Choroid plexus epithelial cell (primary cell): ENCODE measurements at places on chromosomes 4 and X.

DNA sequence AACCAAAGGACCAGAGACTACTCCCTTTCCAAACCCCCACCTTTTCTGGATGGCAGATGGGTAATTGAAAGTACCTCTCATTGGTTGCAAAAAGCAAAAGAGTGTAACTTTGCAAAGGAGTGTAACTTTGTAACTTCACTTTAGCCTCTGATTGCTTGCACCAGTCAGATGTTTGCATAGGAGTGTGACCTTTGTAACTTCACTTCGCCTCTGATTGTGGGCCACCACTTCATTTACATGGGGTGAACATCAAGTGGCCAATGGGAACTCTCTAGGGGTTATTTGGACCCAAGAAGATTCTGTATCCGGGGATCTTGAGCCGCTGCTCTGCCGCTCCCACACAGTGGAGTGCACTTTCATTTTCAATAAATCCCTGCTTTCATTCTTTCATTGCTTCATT lies 9.9 kb upstream of the SLC25A43 start:
- DNase-seq, result no peak

- no peak for DNase-seq
Observed at GRCh38 chr4:3376266-3376665, 65.5 kb upstream of the HGFAC start.

- DNase-seq, result peak; percentile 9
Observed at GRCh38 chr4:46946919-46947536, 38.0 kb upstream of the COX7B2 start.

- DNase-seq, result peak; percentile 23
Observed at GRCh38 chrX:21837056-21837455, 2.4 kb upstream of the MBTPS2 start.

DNA sequence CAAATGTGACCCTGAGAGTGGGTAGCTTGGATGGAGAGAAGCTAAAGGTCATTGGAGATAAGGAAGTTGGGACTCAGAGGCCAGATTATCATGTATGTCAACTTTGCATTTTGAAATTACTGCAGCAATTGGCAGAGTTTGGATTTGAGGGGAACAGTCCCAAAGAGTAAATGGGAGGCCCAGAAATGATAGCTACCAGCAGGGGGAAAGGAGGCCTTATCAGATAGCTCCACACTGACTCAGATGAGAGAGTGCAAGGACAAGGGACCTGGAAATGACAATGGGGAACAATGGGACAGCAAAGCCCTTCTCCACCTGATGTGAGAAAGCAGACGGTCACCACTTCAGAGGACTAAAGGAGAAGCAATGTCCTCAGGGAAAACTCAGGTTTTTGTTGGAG lies 201.5 kb upstream of the JADE1 start:
- no peak for DNase-seq

- DNase-seq, result no peak
Observed at GRCh38 chr4:148057984-148058859, 326.3 kb downstream of the ARHGAP10 start.

GRCh38 chrX:16155581-16156096 lies 11.6 kb upstream of the MAGEB17 start:
- no peak for DNase-seq

GRCh38 chr4:5959211-5959982 lies 58.8 kb downstream of the C4orf50 start:
- DNase-seq, result no peak

DNA sequence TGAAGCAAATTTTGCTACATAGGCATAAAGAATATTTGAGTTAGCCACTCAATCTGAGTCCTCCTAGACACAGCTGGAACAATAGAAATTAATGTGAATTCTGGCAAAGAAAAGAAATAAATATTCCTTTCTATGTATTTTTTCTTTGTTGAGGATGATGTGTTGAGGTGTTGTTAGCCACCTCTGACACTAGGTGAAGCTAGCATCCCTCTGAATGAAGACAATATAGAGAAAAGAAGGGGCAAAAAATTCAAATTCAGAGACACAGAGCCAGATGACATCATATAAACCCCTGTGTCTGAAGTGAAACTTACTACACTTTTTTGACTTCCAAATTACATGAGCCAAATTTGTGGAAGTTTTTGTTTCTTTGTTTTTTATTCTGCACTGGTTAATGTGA lies 34.6 kb upstream of the TMPRSS11D start:
- no peak for DNase-seq

GRCh38 chr4:168593399-168593798 lies 96.5 kb downstream of the PALLD start:
- DNase-seq, result peak; percentile 34

- peak; percentile 70 for DNase-seq
Observed at GRCh38 chrX:123884809-123885408, 25.1 kb downstream of the XIAP start.

- DNase-seq, result peak; percentile 44
Observed at GRCh38 chrX:47351706-47352105, 18.7 kb upstream of the ZNF157 start.

GRCh38 chr4:15674926-15675325 lies 6.7 kb upstream of the FAM200B start:
- no peak for DNase-seq

GRCh38 chr4:113960684-113961321 lies 18.6 kb downstream of the ARSJ start:
- no peak for DNase-seq

GRCh38 chrX:14529290-14529989 lies at the start of gene GLRA2:
Gene GLRA2, plus strand, starts transcription at chrX:14529536. Its CDS starts 522 bp downstream, at chrX:14530058.
- peak; percentile 5 for DNase-seq

GRCh38 chr4:57151481-57151880 lies 41.3 kb upstream of the IGFBP7 start:
- no peak for DNase-seq

DNA sequence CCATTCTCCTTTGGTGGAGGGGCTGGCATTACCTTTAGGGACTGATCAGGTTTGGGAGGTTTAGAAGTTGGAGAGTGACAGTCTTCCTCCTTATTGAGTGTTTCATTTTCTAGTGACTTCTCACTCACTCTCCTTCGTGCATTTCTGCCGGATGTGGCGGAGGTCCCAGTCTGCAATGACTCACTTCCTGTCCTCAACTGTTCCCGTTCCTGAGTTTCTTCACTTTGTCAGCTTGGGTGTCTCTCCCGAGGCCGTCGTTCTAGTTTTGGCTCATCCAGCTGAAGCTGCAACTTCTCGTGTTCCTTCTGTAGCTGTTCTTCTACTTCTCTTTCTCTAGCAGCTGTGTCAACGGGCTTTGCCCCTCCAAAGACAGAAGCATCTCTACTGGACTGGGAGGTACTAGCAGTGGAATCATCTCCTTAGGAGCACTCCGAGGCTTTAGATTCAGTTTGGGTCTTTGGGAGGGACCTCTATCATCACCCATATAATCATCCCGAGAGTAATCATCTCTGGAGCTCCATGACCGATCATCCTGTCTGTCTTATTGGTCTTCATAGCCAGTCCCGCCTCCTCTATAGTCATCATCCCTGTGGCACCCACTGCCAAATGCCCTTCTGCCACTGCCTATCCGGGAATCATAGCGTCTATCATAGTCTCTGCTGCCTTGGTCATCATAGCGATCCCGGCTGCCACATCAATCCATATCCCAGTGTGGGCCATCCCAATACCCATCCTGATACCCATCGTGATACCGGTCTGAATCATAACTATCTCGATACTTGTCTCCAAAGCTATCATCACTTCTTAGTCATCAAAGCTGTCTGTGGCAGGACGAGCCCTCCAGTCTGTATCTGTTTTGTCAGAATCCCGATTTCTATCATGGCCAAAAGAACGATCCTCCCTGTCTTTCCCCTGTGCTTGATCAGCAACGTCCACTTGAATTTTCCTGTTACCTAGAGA lies 35.3 kb upstream of the VSIG4 start:
- DNase-seq, result no peak

- DNase-seq, result no peak
Observed at GRCh38 chrX:63661676-63662075, 123.3 kb downstream of the ARHGEF9 start.

GRCh38 chr4:85268961-85269360 lies 206.0 kb upstream of the ARHGAP24 start:
- no peak for DNase-seq

GRCh38 chr4:167985565-167985964 lies 106.8 kb upstream of the ANXA10 start:
- DNase-seq, result no peak

DNA sequence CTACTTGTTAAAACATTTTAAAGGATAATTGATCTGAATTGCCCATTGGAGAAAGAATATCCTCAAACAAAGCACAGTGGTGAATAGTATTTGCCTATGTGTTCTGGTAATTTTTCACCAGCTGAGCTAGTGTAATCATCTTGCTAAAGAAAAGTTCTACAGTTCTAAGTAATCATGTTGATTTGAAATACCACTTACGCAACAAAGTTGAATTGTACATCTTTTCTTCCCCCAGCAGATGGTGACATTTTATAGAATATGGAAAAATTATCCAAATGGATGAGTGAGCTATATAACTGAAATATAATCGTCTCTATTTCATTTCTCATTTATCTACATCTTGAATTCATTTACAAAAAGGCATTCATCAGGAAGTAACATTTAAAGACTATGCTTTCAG lies 9.7 kb upstream of the ZNF674 start:
- DNase-seq, result peak; percentile 61

DNA sequence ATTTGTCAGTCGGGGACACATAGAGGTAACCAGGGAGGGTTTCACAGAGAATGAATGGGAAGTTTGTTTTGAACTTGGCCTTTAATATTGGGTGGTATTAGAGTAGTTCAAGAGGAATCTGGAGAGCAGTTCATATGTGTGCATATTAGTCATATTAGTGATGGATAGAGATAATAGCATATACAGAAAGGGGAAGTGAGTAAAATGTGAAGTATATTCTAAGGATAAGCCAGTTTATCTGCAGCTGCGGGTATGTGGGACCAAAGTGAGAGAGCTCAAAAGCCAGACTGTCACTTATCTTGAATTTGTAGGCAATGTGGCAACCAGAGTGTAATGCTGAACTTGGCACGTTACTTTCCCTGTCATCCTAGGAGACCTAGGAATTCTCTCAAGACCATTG lies 169.9 kb downstream of the AFF2 start:
- DNase-seq, result no peak
